Dermis microvascular lymphatic vessel endothelial cell (primary cell): ENCODE measurements at places on chromosomes 11 and 22. TPM values are rescaled to one million over a fixed set of nuclear protein-coding genes. Genes with fewer than 3 reads are reported as not detected.

The TRIM64C gene
- total RNA-seq: not detected in 2 replicates

The GDPD4 gene
- not detected in 2 replicates for total RNA-seq

The DRD4 gene
- total RNA-seq: under 0.01 TPM in 1 of 2 replicates, not detected in the other

The DSCAML1 gene
- total RNA-seq: not detected in 2 replicates
